ENCODE measurements at places on chromosomes 11 and 22.

GRCh38 chr11:36509201-36509639, 852 bp downstream of the TRAF6 start:
- peaks cover 23% of the 10 kb centered on the region for H3K27me3 ChIP-seq
- H3K27ac ChIP-seq: peak overlapping the region; percentile 95
- H3K36me3 ChIP-seq: peaks cover 5% of the 10 kb centered on the region
- DNase-seq: peak; percentile 13

DNA sequence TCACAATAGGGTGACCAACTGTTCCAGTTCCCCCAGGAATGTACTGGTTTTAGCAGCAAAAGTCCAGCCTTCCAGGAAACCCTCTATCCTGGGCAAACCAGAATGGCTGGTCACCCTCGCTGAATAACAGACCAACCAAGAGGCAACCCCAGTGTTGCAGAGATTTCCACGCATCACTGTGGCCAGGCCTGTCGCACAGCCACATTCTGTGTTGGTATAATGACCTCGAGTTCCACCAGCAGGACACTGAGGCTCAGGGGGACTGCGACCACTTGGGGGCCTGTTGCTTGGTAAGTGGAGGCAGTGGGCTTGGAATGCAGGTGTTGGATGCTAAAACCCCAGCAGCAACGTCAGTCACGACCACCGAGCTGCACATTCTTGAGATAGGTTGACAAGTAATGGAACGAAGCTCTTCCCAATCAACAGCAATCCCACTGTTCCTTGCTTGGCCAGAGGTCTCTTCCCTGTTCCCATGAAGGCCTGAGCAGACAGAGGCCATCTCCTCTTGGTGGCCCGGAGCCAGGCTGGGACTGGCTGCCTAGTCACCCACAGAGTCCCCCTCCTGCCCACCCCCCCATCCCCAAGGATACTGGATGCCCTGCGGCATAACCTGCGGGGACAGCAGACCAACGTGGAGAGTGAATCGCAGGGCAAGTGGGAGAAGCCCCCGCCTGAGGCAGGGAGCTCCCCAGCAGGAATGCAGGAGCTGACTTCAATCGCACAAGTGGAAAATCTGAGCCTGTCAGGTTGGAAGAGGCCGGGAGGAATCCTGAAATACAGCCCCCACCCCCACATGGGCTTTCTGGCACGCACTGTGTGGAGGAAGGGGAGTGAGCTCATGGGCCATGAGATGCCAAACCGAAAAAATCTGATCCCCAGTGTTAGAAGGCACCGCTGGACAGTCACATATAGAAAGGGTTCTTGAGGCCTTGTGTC, 43.4 kb upstream of the MN1 start:
- peaks cover 4% of the 10 kb centered on the region for H3K27me3 ChIP-seq
- H3K36me3 ChIP-seq: peaks cover 21% of the 10 kb centered on the region
- no peak for DNase-seq
- peak overlapping the region; percentile 85 for H3K27ac ChIP-seq

DNA sequence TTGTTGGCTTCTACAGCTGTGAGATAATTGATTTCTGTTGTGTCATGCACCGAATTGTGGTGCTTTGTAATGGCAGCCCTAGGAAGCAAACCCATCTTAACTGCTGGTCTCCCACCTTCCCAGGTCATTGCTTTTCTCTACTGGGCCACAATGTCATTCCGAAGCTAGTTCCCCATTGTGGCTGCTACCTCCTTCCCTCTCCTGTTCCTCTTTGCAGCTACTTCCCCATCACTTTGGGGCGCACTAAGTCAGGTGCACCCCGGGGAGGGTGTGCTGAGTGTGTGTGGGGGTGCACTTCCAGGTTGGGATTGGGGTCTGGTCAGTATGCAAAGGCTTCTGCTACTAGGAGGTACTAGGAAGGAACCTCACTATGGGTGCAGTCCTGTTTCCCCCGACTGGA, 109.3 kb downstream of the ST3GAL4 start:
- no peaks in the 10 kb centered on the region for H3K36me3 ChIP-seq
- no peak overlapping the region for H3K27ac ChIP-seq
- peaks cover 21% of the 10 kb centered on the region for H3K4me1 ChIP-seq
- no peak overlapping the region for H3K4me3 ChIP-seq
- DNase-seq: no peak
- H3K27me3 ChIP-seq: peaks cover 5% of the 10 kb centered on the region

- DNase-seq: no peak
- H3K27me3 ChIP-seq: no peaks in the 10 kb centered on the region
- peaks cover 68% of the 10 kb centered on the region for H3K36me3 ChIP-seq
- H3K4me1 ChIP-seq: peaks cover 29% of the 10 kb centered on the region
These were observed 3.8 kb downstream of the TIMM8B start for GRCh38 chr11:112082729-112083128.

- no peak overlapping the region for H3K4me3 ChIP-seq
- H3K27ac ChIP-seq: no peak overlapping the region
- peaks cover 5% of the 10 kb centered on the region for H3K36me3 ChIP-seq
- H3K4me1 ChIP-seq: peaks cover 7% of the 10 kb centered on the region
- DNase-seq: no peak
These were observed 13.0 kb upstream of the MYEOV start for GRCh38 chr11:69280994-69281393.

DNA sequence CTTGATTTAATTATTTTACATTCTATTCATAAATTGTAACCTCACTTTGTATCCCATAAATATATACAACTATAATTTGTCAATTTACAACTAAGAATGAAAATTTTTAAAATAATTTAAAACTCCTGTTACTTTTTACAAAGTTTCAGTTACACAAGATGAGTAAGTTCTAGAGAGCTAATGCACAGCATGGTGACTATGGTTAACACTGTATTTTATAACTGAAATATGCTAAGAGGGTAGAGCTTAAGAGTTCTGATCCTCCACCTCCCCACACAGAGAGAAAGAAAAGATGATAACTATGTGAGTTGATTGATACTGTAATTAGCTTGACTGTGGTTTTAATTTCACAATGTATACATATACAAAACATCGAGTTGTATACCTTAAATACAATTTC, 412.5 kb upstream of the DDI1 start:
- H3K36me3 ChIP-seq: no peaks in the 10 kb centered on the region
- no peak overlapping the region for H3K27ac ChIP-seq
- DNase-seq: no peak

DNA sequence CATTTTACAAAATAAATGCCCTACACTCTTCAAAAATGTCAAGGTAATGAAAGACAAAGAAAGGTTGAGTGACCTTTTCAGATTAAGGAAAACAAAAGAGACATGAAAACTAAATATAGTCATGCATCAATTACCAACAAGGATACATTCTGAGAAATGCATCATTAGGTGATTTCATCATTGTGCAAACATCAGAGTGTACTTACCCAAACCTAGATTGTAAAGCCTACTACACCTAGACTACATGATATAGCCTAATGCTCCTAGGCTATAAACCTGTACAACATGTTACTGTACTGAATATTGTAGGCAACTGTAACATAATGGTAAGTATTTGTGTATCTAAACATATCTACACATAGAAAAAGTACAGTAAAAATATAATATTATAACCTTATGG, 26.7 kb downstream of the INTS4 start:
- DNase-seq: no peak
- no peak overlapping the region for H3K4me3 ChIP-seq
- H3K27me3 ChIP-seq: peaks cover 2% of the 10 kb centered on the region
- H3K4me1 ChIP-seq: no peaks in the 10 kb centered on the region
- H3K36me3 ChIP-seq: peaks cover 34% of the 10 kb centered on the region

DNA sequence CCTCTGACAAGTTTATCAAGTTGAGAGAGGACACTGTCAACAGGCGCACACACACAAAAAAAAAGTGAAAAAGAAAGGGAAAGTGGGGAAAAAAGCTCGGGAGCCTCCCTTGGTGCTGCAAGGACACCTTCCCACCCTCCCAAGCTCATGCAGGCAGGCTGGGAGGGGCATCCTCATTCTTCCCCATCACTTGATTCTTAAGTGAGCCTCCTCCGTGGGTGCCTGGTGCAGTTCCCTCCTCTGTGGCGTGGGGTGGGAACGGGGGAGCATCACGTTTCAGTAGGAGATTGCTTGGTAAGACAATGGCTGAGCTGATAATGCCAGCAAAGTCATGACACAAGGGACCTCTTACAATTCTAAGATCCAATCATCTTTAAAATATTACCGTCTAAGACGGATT, 108.8 kb downstream of the NXPE2 start:
- no peak for DNase-seq
- no peak overlapping the region for H3K4me3 ChIP-seq
- H3K27me3 ChIP-seq: peaks cover 9% of the 10 kb centered on the region
- peaks cover 53% of the 10 kb centered on the region for H3K4me1 ChIP-seq
- no peak overlapping the region for H3K27ac ChIP-seq

GRCh38 chr22:28882545-28882877, 861 bp upstream of the ZNRF3 start:
- H3K4me3 ChIP-seq: peak overlapping the region; percentile 87
- no peaks in the 10 kb centered on the region for H3K36me3 ChIP-seq
- peaks cover 7% of the 10 kb centered on the region for H3K27me3 ChIP-seq
- peak overlapping the region; percentile 94 for H3K27ac ChIP-seq
- peaks cover 46% of the 10 kb centered on the region for H3K4me1 ChIP-seq

GRCh38 chr11:118837868-118838267, 45.8 kb upstream of the CXCR5 start:
- peaks cover 19% of the 10 kb centered on the region for H3K27me3 ChIP-seq
- no peak for DNase-seq
- no peak overlapping the region for H3K27ac ChIP-seq
- H3K36me3 ChIP-seq: no peaks in the 10 kb centered on the region

- peaks cover 18% of the 10 kb centered on the region for H3K27me3 ChIP-seq
- DNase-seq: no peak
- peaks cover 7% of the 10 kb centered on the region for H3K36me3 ChIP-seq
- H3K27ac ChIP-seq: peak overlapping the region; percentile 36
- H3K4me3 ChIP-seq: peak overlapping the region; percentile 56
These were observed 1.8 kb upstream of the CARS1 start for GRCh38 chr11:3058753-3059664.

DNA sequence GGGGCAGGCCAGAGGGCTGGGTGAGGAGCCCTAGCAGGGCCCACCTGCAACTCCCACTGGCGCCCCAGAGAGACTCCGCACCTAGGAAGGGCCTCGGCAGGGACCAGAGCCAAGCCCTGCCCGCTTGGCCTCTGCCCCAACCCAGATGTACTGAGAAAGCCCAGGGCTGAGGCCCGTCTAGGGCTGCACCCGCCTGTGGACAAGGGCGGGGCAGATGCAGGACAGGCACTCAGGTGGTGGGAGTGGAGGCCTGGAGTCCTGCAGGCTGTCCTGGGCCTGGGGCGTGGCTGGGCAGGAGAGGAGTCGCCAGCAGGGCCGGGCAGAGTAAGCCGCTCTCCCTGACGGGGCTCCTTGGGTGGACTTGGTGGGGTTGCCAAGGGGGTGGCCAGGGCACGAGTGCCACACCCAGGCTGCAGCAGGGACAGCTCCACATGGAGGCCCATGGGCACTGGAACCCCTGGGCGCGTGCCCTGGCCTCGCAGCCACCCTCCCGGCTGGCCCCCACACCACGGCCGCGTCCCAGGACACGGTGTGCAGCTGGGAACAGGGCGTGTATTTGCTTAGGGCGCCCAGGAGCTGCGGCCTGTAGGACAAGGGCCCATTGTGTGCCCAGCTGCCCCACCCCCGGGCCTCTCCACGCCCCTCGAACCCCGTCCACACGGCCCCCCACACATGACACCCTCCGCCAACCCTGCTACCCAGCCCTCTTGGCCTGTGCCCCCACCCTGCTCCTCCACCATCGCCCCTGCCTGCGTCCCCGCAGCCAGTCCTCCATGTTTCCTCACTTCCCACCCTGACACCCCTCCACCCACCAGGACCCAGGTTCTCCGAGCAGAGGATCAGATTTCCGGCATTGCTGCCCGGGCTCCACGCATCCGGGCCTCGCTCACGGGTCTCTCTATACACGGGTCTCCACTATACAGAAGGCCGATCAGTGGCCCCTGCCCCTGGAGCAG, 11.3 kb upstream of the PIM3 start:
- no peaks in the 10 kb centered on the region for H3K36me3 ChIP-seq
- H3K27ac ChIP-seq: no peak overlapping the region
- DNase-seq: no peak
- H3K4me3 ChIP-seq: no peak overlapping the region

- no peak overlapping the region for H3K27ac ChIP-seq
- H3K27me3 ChIP-seq: peaks cover 5% of the 10 kb centered on the region
- H3K4me1 ChIP-seq: no peaks in the 10 kb centered on the region
- no peak for DNase-seq
- H3K4me3 ChIP-seq: no peak overlapping the region
- peaks cover 4% of the 10 kb centered on the region for H3K36me3 ChIP-seq
These were observed 10.1 kb upstream of the GAB2 start for GRCh38 chr11:78427615-78428265.

DNA sequence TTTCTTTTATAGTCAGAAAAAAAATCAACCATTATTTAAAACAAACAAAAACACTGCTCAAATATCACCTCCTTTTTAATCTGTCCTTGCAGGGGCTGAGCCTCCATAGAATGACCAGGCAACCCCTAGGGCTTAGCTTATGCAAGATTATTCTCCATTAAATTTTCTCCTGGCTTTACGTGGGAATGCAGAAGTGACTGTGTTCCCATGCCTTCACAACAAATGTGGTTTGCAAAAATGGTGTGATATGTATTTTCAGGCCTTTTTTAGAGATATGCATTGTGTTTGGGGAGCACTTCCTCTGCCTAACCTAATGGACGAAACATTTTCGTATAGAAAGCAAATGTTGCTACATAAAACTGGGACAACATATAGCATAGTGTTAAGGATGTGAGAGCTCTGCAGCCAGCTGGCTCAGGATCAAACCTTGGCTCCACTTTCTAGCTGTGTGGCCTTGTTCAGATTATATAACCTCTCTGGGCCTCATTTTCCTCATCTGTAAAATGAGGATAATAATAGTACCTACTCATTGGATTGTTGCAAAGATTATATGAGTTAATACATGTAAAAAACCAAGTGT, 82.6 kb downstream of the PARVA start:
- H3K4me1 ChIP-seq: peaks cover 46% of the 10 kb centered on the region
- H3K36me3 ChIP-seq: peaks cover 16% of the 10 kb centered on the region
- H3K27me3 ChIP-seq: peaks cover 1% of the 10 kb centered on the region
- H3K4me3 ChIP-seq: no peak overlapping the region
- H3K27ac ChIP-seq: no peak overlapping the region

DNA sequence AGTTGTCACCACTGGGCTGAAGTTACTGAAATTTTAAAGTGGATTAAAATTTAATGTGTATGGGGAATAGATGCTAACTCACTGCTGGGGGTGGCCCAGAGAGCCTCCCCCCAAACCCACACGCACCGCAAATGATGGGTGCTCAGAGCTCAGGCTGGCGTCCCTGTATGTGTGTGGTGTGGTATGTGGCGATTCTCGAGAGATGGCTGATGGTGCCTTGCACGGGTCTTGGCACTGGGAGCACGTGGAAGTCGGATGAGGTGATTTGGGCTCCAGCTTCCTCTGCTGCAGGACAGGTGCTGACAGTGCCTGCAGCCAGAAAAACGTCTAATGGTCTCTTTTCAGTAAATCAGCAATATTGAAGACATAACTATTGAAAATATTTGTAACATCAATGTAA, 1473.3 kb downstream of the TBC1D22A start:
- H3K27me3 ChIP-seq: peaks cover 4% of the 10 kb centered on the region
- H3K27ac ChIP-seq: no peak overlapping the region
- H3K4me1 ChIP-seq: peaks cover 28% of the 10 kb centered on the region
- peaks cover 9% of the 10 kb centered on the region for H3K36me3 ChIP-seq
- no peak overlapping the region for H3K4me3 ChIP-seq
- no peak for DNase-seq
